GM23338 (cell line): ENCODE measurements at places on chromosomes 2 and 18. TPM values are rescaled to one million over a fixed set of nuclear protein-coding genes. Genes with fewer than 3 reads are reported as not detected.

The LOXHD1 gene
- polyA plus RNA-seq, result 0.23 TPM in 1 of 2 replicates, not detected in the other

The RPRM gene
- polyA plus RNA-seq, result 5.9 and 7.4 TPM in 2 replicates

The DLGAP1 gene
- 13.6 and 17.0 TPM in 2 replicates for polyA plus RNA-seq

The RFTN2 gene
- 2.1 and 3.6 TPM in 2 replicates for polyA plus RNA-seq

The TGFA gene
- 1.1 and 1.4 TPM in 2 replicates for polyA plus RNA-seq

The ERBB4 gene
- polyA plus RNA-seq, result 0.10 and 1.1 TPM in 2 replicates

The GALNT3 gene
- polyA plus RNA-seq, result 16.8 and 20.8 TPM in 2 replicates

The ABHD1 gene
- 0.55 and 0.66 TPM in 2 replicates for polyA plus RNA-seq

The PIEZO2 gene
- polyA plus RNA-seq, result 3.9 and 4.8 TPM in 2 replicates

The ANKRD62 gene
- polyA plus RNA-seq, result not detected in 2 replicates

The ARHGEF33 gene
- 1.6 and 1.8 TPM in 2 replicates for polyA plus RNA-seq

The SLC9A4 gene
- polyA plus RNA-seq, result not detected in 2 replicates

The EMILIN1 gene
- polyA plus RNA-seq, result 3.2 and 4.5 TPM in 2 replicates

The STON1 gene
- 5.4 and 5.5 TPM in 2 replicates for polyA plus RNA-seq

The LAMA3 gene
- 3.3 and 3.9 TPM in 2 replicates for polyA plus RNA-seq

The RAB6D gene
- polyA plus RNA-seq, result 0.16 and 0.37 TPM in 2 replicates

The PMAIP1 gene
- 274 and 296 TPM in 2 replicates for polyA plus RNA-seq

The PRSS56 gene
- 0.27 TPM in 1 of 2 replicates, not detected in the other for polyA plus RNA-seq

The NTSR2 gene
- 0.17 TPM in 1 of 2 replicates, not detected in the other for polyA plus RNA-seq

The LHCGR gene
- 0.54 and 0.66 TPM in 2 replicates for polyA plus RNA-seq

The PAX8 gene
- polyA plus RNA-seq, result 0.32 and 0.43 TPM in 2 replicates

The TMEM163 gene
- 1.3 and 1.8 TPM in 2 replicates for polyA plus RNA-seq

The RGPD3 gene
- 0.08 TPM in 1 of 2 replicates, not detected in the other for polyA plus RNA-seq

The HOXD8 gene
- polyA plus RNA-seq, result not detected in 2 replicates

The KCTD1 gene
- polyA plus RNA-seq, result 7.1 and 8.9 TPM in 2 replicates

The C2orf78 gene
- polyA plus RNA-seq, result 0.14 and 0.18 TPM in 2 replicates

The CAB39 gene
- polyA plus RNA-seq, result 15.5 and 18.7 TPM in 2 replicates

The HOXD12 gene
- not detected in 2 replicates for polyA plus RNA-seq

The GFPT1 gene
- polyA plus RNA-seq, result 45.9 and 60.8 TPM in 2 replicates

The NPPC gene
- polyA plus RNA-seq, result 6.3 and 10.2 TPM in 2 replicates

The UPP2 gene
- not detected in 2 replicates for polyA plus RNA-seq

The MRPS5 gene
- 75.6 and 79.0 TPM in 2 replicates for polyA plus RNA-seq

The ALPG gene
- polyA plus RNA-seq, result 0.89 and 1.4 TPM in 2 replicates

The AQP12B gene
- not detected in 2 replicates for polyA plus RNA-seq

The ZAP70 gene
- not detected in 2 replicates for polyA plus RNA-seq

The PLGLB2 gene
- polyA plus RNA-seq, result 0.50 and 0.55 TPM in 2 replicates

The ARHGAP15 gene
- polyA plus RNA-seq, result 0.26 TPM in 1 of 2 replicates, not detected in the other

The RUFY4 gene
- polyA plus RNA-seq, result 0.27 and 0.89 TPM in 2 replicates

The GCG gene
- not detected in 2 replicates for polyA plus RNA-seq

The IL36RN gene
- polyA plus RNA-seq, result not detected in 2 replicates

The ANKRD53 gene
- polyA plus RNA-seq, result 0.32 and 0.59 TPM in 2 replicates

The KIAA2012 gene
- 0.07 and 0.08 TPM in 2 replicates for polyA plus RNA-seq

The LRRTM1 gene
- 0.34 and 0.47 TPM in 2 replicates for polyA plus RNA-seq

The MGAT4A gene
- polyA plus RNA-seq, result 2.9 and 4.4 TPM in 2 replicates

The CRYGB gene
- 0.49 and 0.92 TPM in 2 replicates for polyA plus RNA-seq

The RGPD4 gene
- polyA plus RNA-seq, result not detected in 2 replicates
